Activated CD4-positive, alpha-beta memory T cell treated with anti-CD3 and anti-CD28 coated beads, Interleukin-2, amount 10 ng/mL, durations not matched to agents 7 days and 5 days (primary cell): ENCODE measurements at places on chromosomes 2 and 18.

- no peak for DNase-seq
Measured at GRCh38 chr2:207734264-207734635, 22.8 kb downstream of the CCNYL1 start.

- DNase-seq: no peak
Measured at GRCh38 chr2:101277111-101277510, 24.4 kb downstream of the CNOT11 start.

DNA sequence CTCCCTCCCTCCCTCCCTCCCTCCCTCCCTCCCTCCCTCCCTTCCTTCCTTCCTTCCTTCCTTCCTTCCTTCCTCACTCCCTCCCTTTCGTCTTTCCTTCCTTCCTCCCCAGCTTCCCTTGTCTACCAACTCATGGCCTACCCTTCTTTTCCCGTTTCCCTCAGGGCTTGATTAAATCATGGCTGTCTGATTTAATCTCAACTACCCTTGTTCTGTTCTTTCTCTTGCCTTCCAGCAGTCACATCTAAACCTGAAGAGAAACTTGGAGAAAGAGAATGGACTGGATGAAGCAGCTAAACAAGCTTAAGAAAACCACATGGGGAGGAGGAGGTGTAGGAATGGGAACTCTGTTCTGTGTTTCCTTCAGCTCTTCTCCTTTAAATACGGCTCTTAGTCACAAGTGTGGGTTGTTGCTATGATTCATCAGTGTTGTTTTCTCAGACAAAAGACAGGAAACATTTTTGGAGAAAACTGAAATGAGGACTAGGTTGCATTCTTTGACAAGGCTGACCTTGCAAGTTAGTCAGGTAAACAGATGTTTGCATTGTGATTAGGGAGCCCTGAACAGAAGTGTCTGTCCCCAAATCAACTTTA is 177.9 kb downstream of the LRRTM1 start:
- DNase-seq: no peak

GRCh38 chr2:59726228-59727120 is 827.0 kb downstream of the BCL11A start:
- DNase-seq: no peak

- DNase-seq: no peak
Measured at GRCh38 chr2:141455877-141456276, 674.9 kb downstream of the LRP1B start.

- DNase-seq: no peak
Measured at GRCh38 chr2:40097691-40098385, 318.8 kb upstream of the THUMPD2 start.
